SJSA1 (cell line): ENCODE measurements at places on chromosomes 6 and 20.

DNA sequence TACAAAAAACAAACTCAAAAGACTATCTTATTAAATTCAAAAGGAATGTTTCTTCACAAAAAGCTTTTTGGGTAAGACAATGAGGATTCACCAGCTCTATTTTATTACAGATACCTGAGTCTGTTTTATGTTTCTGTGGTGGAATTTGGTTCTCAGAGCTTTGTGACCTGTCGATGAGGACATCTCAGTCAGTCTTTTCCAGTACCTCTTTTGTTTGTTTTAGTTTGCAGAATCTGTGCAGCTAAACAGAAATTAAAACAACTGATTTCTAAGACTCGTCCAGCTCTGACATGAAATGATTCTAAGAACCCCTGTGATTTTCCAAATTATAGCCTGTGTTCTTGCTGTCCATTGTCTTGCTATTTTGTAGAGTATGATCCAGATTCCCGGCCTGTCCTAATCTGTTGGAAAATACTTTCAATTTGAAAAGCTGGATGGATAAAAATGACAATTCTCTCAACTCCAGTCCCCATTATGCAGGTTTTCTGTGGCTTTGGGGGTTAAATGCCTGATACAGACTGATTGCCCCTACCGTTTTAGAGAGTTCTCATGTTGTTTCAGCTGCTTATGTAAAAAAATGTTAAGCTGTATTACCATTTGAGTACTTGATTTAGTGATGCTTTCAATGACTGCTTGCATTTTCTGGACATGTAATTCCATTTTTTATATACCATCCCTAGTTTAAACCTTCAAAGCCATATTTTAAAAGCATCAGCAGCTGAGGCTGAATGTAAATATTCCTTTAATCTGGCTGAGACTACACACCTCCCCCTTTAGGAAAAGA is 94.2 kb upstream of the TAB2 start:
- DNase-seq: no peak

- DNase-seq: no peak
Measured at GRCh38 chr6:160004018-160004417, 35.1 kb downstream of the IGF2R start.

GRCh38 chr6:5569491-5569890 is 308.2 kb downstream of the FARS2 start:
- no peak for DNase-seq

GRCh38 chr6:31579546-31580437 is 2.4 kb downstream of the LTB start:
- DNase-seq: no peak

DNA sequence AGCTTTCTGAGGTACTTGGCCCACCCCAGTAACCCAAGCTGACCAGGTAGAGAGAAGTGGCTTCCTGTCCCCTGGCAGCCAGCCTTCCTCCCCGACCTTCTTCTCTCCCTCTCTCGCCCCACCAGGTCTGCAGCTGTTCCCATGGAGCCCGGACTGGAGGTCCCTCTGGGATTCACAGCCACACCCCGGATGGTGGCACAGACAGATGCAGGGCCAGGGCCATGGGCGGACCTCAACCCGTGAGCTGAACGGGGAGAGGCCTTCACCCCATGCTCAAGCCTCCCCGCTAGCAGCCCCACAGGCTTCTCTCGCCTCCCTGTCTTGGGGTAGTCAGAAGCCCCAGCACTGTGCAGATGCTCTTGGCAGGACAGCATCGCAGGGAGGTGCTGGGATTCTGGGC is 41.3 kb downstream of the CPXM1 start:
- DNase-seq: no peak

DNA sequence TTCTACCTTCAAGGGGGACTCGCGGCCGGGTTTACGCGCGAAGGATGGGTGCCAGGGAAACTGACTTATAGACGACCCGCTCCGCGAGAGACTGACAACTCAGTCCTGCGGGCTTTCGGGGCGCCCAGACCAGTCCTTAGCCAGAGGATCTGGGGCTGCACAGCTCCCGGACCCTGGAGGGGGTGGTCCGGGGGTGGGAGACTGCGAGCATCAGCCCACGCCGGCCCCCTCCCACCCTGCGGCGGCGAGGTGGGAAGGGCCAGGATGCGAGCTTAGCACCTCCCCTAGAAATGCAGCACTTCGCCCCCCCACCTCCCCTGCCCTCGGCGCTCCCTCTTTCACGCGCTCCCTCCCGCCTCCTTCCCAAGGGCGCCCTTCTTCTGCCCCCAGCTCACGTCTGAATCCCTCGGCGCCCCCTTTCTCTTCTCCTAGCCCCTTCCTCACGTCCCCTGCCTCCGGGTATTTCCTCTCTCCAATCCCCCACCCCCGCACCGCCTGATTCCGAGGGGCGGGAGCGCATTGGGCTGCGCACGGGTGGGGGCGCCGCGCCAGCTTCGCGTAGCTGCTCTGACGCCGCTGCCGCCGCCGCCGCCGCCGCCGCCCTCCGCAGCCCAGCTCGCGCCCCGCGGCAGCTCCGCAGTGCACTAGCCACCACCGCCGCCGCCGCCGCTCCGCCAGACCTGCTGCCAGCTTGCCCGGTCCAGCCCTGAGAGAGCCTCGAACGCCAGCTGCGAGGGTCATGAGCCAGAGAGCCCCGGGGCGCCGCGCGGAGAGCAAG is at the start of gene SLC32A1:
Gene SLC32A1, plus strand, starts transcription at position 639 of the 778 bp plus-strand sequence. CDS start 239 bp downstream, outside the sequence.
- DNase-seq: no peak

DNA sequence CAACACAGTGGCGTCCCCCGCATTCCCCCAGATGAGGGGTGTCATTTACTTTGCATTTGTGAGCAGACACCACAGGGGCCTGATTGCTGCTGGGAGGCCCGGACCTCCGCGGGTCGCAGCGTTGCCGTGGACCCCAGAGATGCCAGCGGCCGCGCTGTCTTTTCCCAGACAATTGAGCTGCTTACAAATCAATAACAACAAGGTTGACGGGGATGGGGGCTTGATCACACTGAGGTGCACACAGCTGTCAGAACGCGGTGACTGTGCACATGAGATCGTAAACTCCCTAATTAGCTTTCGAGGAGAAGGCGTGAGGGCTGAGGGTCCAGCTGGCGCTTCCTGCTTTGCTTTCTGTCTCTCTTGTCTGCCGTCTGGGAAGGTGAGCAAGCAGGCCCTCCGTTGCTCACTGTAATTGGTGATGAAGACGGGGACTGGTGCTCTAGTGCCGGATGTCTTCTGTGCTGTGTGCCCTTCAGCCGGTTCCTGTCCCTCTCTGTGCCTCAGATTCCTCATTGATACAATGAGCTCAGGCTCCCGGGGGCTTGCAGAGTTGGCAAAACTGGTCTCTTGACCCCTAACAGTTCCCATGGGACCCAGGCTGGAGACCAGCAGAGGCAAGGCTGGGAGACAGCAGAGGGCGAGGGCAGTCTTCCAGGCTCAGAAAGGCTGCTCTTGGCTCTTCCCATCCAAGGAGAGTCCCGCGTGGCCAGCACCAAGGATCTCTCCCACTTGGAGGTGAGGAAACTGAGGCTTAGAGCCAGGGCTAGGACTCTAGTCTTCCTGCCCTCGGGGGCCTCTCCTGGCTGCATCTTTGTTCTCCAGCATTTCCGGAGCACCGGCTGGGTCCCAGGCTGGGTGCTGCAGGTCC is 126.0 kb upstream of the PMEPA1 start:
- no peak for DNase-seq

GRCh38 chr6:71181565-71181964 is 107.0 kb upstream of the OGFRL1 start:
- DNase-seq: peak; percentile 75

DNA sequence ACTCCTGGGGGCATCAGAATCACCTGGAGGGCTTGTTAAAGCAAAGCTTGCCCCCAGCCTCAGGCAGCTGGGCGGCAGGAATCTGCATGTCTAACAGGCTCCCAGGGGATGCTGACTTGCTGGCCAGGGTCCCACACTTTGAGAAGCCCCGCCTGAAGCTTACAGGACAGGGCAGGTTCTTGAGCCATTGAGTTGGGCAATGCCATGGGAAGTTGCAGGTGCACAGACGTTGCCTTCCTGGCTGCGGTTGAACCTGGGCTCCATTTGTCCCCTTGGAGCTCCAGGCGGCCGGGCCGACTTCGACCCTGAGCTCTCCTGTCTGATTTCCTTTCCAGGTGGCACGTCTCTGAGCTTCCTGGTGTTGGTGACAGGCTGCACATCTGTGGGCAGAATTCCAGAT is 46.8 kb downstream of the SYNJ2 start:
- DNase-seq: no peak

- no peak for DNase-seq
Measured at GRCh38 chr6:143223895-143224294, 163.2 kb downstream of the AIG1 start.

GRCh38 chr6:157430834-157431233 is 49.8 kb downstream of the ZDHHC14 start:
- DNase-seq: no peak

GRCh38 chr6:114375541-114376192 is 32.8 kb upstream of the HS3ST5 start:
- no peak for DNase-seq

DNA sequence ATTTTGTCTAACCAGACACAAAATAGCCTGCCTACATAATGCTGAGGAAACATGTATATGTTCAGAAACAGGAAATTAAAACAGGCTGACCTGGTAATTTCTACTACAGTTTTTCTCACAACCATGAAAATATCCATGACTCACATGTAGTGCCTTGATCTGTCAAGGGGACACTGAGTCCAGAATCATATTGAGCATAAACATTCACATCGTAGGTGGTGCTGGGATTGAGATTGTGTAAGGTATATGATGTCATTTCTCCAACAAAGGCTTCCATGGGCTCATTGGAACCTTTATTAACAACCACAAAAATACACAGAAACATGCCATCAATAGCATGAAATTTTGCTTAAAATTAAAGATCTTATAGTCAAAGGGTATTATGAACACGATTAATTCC is 80.9 kb downstream of the COL12A1 start:
- DNase-seq: no peak

GRCh38 chr6:100626721-100627120 is 162.0 kb upstream of the SIM1 start:
- DNase-seq: no peak

GRCh38 chr20:46342451-46343347 is 34.4 kb upstream of the CDH22 start:
- DNase-seq: no peak

GRCh38 chr20:62202676-62203377 is 17.3 kb downstream of the HRH3 start:
- no peak for DNase-seq

- DNase-seq: no peak
Measured at GRCh38 chr6:140879946-140880345, 1252.8 kb upstream of the GJE1 start.
